CD4-positive, CD25-positive, alpha-beta regulatory T cell (primary cell): ENCODE measurements at places on chromosomes 2 and 18. TPM values are rescaled to one million over a fixed set of nuclear protein-coding genes. Genes with fewer than 3 reads are reported as not detected.

DNA sequence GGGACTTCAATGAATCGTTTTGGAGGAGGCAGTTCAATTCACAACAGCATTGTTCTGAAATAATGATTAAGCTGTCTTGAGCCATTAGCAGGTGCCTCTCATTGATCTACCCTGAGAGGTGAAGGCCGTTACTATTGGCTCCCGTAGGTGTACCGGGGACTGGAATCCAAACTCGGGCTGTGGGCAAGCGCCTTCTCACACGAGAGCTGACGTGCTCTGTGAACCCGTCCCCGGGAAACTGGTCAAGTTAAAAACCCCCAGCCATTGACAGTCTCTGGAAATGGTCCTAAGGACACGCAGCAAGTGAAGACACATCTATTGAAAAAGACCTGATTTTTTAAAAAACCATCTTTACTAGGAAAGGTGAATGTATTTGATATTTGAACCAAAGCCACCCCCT lies 8.1 kb upstream of the NFATC1 start:
- H3K36me3 ChIP-seq: no peaks in the 10 kb centered on the region
- peaks cover 8% of the 10 kb centered on the region for H3K27me3 ChIP-seq
- no peak overlapping the region for H3K4me3 ChIP-seq
- no peak overlapping the region for H3K27ac ChIP-seq

- no peak overlapping the region for H3K27ac ChIP-seq
- H3K27me3 ChIP-seq: peaks cover 16% of the 10 kb centered on the region
- no peak overlapping the region for H3K4me3 ChIP-seq
- peaks cover 3% of the 10 kb centered on the region for H3K36me3 ChIP-seq
- H3K4me1 ChIP-seq: peaks cover 5% of the 10 kb centered on the region
- DNase-seq: no peak
Measured at GRCh38 chr18:58866773-58867150, 2.1 kb downstream of the ZNF532 start.

GRCh38 chr2:111171337-111171930 lies 50.7 kb downstream of the BCL2L11 start:
- H3K4me3 ChIP-seq: no peak overlapping the region
- H3K27ac ChIP-seq: no peak overlapping the region
- H3K27me3 ChIP-seq: peaks cover 13% of the 10 kb centered on the region

GRCh38 chr2:238505119-238505891 lies 78.6 kb downstream of the ASB1 start:
- H3K27me3 ChIP-seq: no peaks in the 10 kb centered on the region
- no peak overlapping the region for H3K27ac ChIP-seq
- no peaks in the 10 kb centered on the region for H3K4me1 ChIP-seq
- peak; percentile 23 for DNase-seq

DNA sequence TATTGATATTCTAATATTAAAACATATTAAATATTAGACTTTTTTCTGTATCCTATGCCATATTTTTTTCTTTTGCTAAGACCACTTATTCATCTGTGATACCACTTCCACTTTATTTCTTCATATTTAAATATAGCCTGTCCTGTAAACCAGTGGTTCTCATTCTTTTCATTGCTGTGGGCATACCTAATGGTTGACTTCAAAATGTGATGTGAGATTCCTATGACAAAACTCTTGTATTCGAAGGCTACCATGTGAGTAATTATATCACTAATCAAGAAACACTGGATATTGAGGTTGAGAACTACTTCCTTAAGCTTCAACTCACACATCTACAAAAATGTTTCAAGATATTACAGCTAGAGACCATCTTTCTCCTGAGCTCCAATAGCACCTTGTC lies 3.6 kb downstream of the SCRN3 start:
- H3K4me3 ChIP-seq: no peak overlapping the region
- H3K27ac ChIP-seq: no peak overlapping the region
- H3K36me3 ChIP-seq: peaks cover 24% of the 10 kb centered on the region
- no peak for DNase-seq
- H3K27me3 ChIP-seq: no peaks in the 10 kb centered on the region

DNA sequence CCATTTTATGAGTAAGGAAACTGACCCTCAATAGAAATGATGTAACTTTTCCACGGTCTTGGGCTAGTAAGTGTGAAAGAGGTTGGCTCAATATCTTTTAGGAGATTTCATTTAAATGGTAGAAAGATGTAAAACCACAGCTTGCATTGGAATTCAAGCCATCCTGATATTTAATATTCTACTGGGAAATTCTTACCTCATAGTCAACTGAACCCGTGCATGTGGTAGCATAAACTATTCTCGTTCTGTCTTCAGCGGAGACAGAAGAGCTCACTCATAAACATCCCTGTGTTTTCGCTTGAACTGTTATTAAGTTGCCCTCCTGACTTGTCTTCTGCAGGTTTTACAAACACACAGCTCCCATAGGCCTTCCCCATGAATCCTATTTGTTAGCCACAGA lies 8.5 kb upstream of the SPATS2L start:
- peaks cover 10% of the 10 kb centered on the region for H3K27me3 ChIP-seq
- no peak overlapping the region for H3K27ac ChIP-seq
- no peak overlapping the region for H3K4me3 ChIP-seq
- H3K36me3 ChIP-seq: no peaks in the 10 kb centered on the region
- DNase-seq: no peak

- H3K27ac ChIP-seq: no peak overlapping the region
- no peak overlapping the region for H3K4me3 ChIP-seq
- DNase-seq: peak; percentile 7
- H3K36me3 ChIP-seq: no peaks in the 10 kb centered on the region
- no peaks in the 10 kb centered on the region for H3K4me1 ChIP-seq
- no peaks in the 10 kb centered on the region for H3K27me3 ChIP-seq
Measured at GRCh38 chr2:207847807-207848544, 78.3 kb upstream of the FZD5 start.

- no peaks in the 10 kb centered on the region for H3K36me3 ChIP-seq
Measured at GRCh38 chr2:45013229-45014015, 4.2 kb upstream of the SIX2 start.

- H3K4me3 ChIP-seq: no peak overlapping the region
- no peak for DNase-seq
- H3K27ac ChIP-seq: no peak overlapping the region
- no peaks in the 10 kb centered on the region for H3K4me1 ChIP-seq
- H3K27me3 ChIP-seq: no peaks in the 10 kb centered on the region
Measured at GRCh38 chr2:223383315-223383714, 218.8 kb downstream of the SCG2 start.

- H3K4me3 ChIP-seq: peak overlapping the region; percentile 68
- H3K4me1 ChIP-seq: peaks cover 64% of the 10 kb centered on the region
- H3K36me3 ChIP-seq: no peaks in the 10 kb centered on the region
- no peaks in the 10 kb centered on the region for H3K27me3 ChIP-seq
- DNase-seq: peak; percentile 86
Measured at GRCh38 chr2:10124538-10125045, 2.1 kb downstream of the RRM2 start.

DNA sequence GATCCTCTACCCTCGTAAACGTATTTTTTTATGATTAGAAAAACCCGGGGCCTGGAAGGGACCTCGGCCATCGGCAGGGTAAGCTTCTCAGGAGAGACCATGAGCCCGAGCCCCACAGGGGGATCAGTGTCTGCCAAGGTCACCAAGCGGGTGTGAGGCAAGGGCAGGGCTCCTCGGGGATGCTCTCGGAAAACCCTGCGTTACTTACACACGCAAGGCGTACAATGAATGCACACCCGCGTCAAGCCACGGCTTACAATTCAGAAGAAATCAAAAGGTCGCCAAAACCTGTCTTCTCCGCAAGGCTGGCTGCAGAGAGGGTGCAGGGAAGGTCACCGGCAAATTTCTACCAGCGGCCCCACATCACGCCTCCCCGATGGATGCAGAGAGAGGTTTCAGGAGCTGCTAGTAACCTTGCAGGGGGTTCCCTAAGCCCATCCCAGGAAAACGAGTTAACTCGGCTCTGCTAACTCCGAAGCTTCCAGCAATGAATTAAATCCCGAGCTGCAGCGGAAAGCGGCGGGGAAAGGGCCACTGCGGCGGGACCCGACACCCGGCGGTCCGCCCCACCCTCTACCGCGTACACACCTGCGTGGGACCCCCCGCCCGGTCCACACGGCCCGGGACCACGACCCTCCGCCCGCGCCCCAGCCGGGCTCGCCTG lies 638 bp downstream of the ST3GAL5 start:
- peak overlapping the region; percentile 80 for H3K4me3 ChIP-seq
- peaks cover 3% of the 10 kb centered on the region for H3K36me3 ChIP-seq
- H3K27me3 ChIP-seq: no peaks in the 10 kb centered on the region
- peaks cover 37% of the 10 kb centered on the region for H3K4me1 ChIP-seq
- peak; percentile 66 for DNase-seq

- H3K36me3 ChIP-seq: peaks cover 27% of the 10 kb centered on the region
- DNase-seq: no peak
- no peaks in the 10 kb centered on the region for H3K27me3 ChIP-seq
- H3K27ac ChIP-seq: no peak overlapping the region
- no peak overlapping the region for H3K4me3 ChIP-seq
- H3K4me1 ChIP-seq: no peaks in the 10 kb centered on the region
Measured at GRCh38 chr18:42052122-42052708, 97.2 kb downstream of the PIK3C3 start.

DNA sequence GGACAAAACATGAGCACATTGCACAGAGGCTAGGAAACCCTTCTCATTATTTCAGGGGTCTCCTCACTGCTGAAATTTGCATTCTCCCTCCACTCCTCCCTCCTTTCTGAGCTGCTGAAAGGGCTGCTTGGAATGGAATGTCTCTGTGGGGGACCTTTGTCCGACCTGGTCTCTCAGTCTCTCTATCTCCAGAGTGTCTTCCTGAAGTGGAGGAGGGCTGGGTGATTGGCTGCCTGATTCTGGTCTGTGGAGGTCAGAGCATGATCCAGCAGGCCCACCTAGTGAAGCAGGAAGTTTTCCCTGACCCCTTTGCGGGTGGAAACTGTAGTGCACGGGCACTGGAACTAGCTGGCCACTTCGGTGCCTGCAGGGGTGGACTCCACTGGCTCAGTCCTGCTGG lies 560.5 kb upstream of the HS6ST1 start:
- no peaks in the 10 kb centered on the region for H3K27me3 ChIP-seq
- no peaks in the 10 kb centered on the region for H3K36me3 ChIP-seq
- no peak overlapping the region for H3K27ac ChIP-seq
- H3K4me1 ChIP-seq: no peaks in the 10 kb centered on the region
- DNase-seq: no peak

Gene ABCG8
- not detected for total RNA-seq

Gene CNNM3
- 33.1 TPM for total RNA-seq

Gene FAHD2A
- total RNA-seq: 24.1 TPM

Gene INO80B
- 62.6 TPM for total RNA-seq

Gene ST8SIA3
- total RNA-seq: not detected

Gene FEV
- not detected for total RNA-seq

Gene RNF138
- 94.8 TPM for total RNA-seq
